ENCODE measurements at places on chromosomes 2 and 18. TPM values are rescaled to one million over a fixed set of nuclear protein-coding genes. Genes with fewer than 3 reads are reported as not detected.

- no peak for DNase-seq
Observed at GRCh38 chr2:138180692-138181386, 216.6 kb downstream of the HNMT start.

DNA sequence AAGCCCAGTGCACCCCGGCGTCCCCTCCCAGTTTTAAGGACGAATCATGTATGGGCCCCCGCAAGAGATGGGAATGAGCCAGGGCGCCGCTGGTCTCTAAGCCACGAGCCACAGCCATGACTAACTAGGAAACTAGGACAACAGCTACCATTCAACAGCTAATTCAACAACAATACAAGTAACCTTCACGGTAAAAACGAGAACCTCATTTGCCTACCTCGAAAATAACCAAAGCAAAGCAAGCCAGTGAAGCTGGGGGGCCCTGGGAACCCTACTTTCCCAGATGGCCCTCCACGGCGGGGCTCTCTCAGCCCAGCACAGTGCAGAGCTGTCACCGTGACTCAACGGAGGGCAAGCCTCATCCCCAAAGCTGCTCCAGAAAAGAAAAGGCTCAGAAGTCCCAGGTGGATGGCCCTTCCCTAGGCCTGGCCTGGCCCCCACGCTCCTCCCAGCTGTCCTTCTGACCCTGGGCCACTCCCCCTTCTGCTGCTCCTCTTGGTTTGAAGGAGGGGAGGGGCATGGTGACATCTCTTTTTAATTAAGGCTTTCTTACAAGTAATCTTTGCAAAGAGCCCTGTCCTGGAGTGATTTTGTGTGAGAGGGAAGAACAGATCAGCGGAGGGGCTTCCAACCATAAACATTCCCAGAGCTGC is 126.3 kb downstream of the HDAC4 start:
- no peak for DNase-seq

- no peak for DNase-seq
Observed at GRCh38 chr2:239121600-239122012, 273.7 kb downstream of the TWIST2 start.

DNA sequence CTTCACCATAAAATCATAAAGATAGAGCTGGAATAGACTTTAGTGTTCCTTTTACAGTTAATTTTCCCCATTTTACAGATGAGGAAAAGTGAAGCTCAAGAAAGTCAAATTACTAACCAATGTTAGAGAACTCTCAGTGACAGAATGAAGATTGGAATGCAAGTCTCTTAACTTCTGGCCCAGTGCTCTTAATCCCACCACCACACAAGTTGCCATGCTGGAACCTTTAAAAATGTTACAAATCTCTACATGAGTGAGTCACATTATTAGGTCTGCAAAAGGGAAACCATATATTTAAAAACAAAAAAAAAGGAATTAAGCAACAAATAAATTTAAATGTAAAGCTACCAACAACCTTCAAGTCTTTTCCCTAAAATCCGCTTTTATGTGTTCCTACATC is 3.5 kb downstream of the NCKAP1 start:
- DNase-seq, result no peak

ARHGAP28 gene
- total RNA-seq, result 10.5 TPM

- no peak for DNase-seq
Observed at GRCh38 chr2:172207911-172208310, 105.2 kb upstream of the DLX2 start.

DNA sequence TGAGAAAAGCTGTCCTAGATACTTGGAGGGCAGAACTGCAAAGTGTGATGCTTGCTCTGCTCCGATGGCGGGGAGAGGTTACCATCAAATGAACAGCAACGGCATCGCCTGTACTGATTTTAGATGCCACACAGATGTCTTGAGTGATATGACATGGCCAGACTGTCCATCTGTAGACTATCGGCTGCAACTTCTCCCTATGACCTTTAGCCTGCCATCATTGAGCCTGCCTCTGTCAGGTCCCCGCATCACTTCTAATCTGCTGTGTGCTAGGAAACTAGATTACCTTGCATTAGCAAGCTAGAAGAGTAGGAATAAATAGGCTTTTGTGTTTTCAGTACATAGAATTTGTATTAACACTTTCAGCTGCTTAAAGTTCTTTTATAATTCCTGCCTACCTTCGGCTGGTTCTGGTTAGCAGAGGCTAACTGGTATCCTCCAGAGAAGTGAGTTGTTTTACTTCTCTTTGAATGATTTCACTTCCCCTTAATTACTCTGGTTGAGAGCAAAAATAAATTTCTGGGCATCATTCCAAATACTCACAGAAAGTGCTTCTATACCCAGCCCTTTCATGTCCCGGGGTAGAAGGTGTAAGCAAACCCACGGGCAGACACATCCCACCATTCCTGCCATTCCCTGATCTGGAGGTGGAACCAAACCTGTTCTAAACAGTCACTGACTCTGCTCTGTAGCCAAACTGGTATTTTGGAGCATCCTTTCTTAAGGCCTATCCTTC is 24.0 kb downstream of the GAREM2 start:
- DNase-seq, result no peak

All from WTC11 (cell line).